ENCODE measurements at places on chromosomes 6 and 20.

DNA sequence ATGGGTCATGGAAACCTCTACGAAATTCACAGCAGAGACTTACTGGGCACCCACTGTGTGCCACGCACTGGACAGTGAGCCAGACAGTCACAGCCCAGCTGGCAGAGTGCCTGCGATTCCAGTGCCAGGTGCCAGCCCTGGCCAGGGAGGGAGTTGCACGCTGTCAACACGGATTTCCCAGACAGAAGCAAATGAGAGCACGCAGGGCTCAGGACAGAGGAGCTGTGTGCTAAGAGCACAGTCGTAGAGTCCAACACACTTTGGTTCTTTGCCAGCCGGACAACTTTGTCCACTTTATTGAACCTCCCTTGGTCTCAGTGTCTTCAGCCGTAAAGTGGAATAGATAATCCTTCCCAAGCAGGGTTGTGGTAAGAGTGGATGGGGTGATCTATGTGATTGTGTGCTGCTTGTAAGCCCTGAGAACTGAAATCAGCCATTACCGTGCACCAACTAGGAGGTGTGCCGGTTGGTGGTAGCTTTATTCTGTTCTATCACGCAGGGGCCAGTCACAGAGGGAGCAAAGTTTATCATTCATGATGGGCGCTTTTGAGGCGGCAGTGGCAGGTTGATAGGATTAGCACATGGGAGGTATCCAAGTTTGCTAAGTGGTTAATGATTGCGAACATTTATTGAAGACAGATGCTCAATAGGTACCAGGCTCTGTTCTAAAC is 40.6 kb downstream of the SIRPA start:
- DNase-seq: no peak

- no peak for DNase-seq
These were observed 12.8 kb downstream of the RGS17 start for GRCh38 chr6:153117986-153118879.

DNA sequence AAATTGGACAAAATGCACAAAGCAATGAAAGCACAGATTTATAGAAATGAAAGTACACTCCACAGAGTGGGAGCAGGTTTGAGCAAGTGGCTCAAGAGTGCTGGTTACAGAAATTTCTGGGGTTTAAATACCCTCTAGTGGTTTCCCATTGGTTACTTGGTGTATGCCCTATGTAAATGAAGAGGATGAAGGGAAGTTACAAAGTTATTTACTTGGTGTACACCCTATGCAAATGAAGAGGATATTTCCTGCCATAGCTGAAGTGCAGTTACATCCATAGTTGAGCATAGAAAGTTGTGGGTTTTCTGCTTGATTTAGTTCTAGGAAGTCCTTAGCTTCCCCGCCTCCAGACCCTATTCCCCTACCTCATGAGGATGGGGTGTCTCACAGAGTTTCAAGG is 22.7 kb downstream of the BCAS1 start:
- DNase-seq: no peak

DNA sequence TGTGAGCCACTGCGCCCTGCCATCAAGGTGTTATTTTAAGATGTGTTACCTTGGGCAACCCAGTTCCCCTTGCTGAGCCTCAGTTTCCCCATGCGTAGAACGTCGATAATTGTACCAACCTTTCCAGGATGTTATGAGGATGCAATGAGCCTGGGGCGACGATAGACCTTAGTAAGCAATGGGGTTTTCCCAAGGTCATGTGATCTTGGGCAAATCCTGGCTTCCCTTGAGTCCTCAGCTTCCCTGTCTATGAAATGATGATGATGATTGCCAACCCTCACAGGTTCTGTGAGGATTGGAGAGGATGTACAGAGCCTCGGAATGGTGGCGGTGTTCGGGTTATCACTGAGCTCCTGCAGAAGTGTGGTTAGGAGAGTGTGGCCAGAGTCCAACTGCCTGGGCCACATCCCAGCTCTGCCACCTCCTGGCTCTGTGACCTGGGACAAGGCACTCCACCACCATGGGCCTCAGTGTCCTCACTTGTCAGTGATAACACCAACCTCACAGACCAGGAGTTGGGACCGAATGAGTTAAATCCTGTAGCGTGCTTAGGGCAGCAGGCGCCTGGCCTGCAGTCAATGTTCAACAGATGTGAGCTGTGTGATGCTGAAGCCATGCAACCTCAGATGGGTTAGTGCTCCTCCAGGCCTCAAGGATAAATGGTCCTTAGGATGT is 23.4 kb downstream of the SIRPA start:
- DNase-seq: no peak

- peak; percentile 70 for DNase-seq
These were observed 44.5 kb downstream of the RBM38 start for GRCh38 chr20:57435498-57436222.

- DNase-seq: no peak
These were observed 112.8 kb upstream of the BMP2 start for GRCh38 chr20:6654513-6655252.

DNA sequence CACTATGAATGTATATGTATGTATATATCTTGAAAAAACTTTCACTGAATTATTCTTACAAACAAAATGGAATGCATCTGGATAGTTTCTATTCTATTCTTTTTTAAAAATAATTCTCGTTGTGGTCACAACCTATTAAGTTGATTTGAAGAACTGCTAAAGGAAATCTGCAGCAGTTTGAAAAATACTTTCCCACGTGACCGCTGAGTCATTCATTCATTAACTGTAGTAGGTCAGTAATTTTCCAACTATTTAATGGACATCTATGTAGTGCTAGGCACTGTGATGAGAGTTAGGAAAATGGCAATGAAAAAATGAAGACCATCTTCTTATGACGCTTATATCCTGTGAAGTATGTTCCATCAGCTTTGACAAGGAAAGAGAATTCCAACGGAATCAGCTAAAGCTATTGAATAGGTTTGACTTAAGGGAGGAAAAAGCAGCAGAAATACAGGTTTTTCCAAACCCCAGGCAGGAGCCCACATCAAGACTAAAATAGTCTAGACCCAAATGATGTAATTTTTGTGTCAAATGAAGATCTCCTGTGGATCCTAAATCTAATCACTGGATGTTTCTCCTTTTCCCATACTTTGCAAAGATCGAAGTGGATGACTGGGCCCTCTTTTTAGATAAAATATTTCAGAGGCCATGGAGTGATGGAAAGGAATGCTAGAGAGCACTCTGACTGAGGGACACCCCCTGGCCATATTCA is 4.1 kb upstream of the EFHC1 start:
- no peak for DNase-seq

DNA sequence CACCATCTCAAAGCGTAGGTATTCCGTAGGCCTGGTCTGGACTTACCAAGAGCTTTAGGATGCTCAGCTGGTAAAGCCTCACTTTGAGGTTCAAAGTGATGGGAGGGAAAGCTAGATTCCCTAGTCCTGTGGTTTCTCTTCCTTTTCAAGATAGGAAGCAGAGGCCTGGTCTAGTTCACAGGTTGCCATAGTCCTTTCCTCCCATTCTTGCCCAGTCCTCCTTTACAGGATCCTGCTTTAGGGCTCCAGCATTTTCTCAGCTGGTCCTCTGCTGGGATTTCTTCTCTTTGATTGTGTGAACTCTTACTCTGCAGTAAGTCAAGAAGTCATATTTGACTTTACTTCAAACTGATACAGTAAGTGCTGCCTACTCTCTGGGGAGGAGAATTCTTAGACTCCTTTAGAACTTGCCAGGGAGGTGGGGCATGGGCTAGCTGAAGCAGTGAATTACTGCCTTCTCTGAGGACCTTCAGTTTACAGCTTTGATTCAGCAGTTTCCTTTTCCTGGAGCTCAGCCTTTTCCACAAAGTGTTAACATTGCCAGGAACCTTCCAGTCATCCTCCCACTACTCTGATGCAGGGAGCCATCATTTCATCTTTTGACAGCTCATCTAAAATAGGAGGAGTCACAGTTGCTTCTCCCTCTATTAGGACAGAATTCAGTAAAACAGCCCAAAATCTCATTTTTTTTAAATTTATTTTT is 42.8 kb upstream of the PLCG1 start:
- no peak for DNase-seq

DNA sequence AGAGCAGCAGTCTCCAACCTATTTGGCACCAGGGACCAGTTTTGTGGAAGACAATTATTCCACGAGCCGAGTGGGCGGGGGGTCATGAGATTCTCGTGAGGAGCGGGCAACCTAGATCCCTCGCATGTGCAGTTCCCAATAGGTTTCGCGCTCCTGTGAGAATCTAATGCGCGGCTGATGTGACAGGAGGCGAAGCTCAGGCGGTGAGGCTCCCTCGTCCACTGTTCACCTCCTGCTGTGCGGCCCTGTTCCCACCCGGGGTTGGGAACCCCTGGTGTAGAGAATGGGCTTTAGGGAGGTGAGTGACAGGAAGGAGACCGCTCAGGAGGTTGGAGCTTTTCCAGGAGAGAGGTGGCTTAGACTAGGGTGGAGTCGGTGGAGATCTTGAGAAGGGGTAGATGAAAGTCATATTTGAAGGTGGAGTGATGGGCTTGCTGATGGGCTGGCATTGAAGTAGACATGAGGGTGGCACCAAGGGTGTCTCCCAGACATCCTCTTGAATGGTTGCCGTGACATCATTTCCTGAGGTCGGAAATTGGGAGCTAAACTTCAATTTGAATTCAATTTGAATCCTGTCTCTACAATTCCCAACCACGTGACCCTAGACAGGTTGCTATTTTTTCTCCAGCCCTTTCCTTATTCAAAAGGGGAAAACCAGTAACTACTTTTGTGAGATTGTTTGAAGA is 1.5 kb upstream of the RAD21L1 start:
- DNase-seq: no peak

DNA sequence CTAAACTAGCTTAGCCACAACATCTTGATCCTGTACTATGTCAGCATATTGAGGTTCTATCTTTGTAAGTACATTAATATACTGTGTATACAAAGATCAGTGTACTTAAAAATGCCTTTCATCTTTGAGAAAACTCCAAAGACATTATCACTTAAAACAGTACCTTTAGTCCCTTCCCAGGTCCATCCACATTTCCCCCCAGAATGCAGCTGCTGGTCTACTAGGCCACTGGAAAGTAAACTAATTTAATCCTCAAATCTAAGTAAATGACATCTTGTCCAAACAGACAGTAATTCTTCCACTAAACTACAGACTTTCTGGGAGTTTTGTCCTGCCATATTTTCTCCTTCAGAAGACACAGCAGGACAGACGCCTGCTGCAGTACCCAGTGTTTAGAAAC is 68.7 kb downstream of the SYCP2 start:
- no peak for DNase-seq

Measured in right forelimb (tissue), 1 donor.